ENCODE measurements at places on chromosomes 11 and 22. TPM values are rescaled to one million over a fixed set of nuclear protein-coding genes. Genes with fewer than 3 reads are reported as not detected.

The TRIM29 gene
- not detected for total RNA-seq

DNA sequence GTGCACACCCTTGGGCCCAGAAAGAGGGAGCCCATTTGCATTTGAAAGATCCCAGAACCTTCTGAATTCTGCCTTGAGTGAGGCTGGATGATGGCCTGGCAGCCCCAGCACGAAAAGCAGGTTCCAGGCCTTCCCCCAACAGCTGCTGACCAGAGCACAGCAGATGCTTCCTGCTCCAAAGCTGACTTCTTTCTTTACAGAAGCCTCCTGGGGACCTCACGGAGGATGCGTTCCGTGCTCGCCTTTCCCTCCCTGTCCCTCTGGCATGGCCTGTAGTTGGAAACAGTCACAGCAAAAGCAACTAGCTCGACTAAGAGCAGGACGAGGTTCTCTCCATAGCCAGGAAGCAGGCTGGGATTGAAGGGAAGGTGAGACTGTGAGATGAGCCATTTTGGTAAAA lies 107.7 kb upstream of the B3GAT1 start:
- no peak for DNase-seq

DNA sequence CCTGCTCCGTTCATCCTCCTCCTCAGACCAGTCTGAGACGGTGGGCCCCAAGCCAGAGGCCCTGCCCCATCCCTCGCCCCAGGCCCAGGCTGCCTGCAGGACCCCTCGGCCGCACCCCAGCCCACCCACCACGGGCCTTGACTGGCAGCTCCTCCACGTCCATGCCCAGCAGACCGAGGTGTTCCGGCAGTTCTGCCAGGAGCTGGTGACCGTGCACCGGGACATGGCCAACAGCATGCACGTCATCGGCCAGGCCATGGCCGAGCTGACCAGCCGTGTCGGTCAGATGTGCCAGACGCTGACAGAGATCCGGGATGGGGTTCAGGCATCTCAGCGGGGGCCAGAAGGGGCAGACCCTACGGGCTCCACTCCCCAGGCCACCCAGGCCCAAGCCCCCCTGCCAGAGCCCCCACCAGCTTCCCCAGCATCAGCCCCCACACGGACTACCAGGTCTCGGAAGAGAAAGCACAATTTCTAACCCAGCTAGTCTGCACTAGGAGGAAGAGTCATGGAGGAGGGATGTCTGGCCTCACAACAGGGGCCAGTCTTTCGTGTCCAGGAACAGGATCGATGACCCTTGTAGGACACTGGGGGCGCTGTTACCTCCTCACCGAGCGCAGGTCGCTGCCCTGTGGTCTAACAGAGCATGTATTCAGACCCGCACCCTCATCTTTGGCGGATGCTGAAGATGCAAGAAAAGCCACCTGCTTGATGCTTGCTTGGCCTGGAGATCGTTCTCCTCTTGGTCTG lies 66.3 kb downstream of the PRDM11 start:
- DNase-seq, result no peak

DNA sequence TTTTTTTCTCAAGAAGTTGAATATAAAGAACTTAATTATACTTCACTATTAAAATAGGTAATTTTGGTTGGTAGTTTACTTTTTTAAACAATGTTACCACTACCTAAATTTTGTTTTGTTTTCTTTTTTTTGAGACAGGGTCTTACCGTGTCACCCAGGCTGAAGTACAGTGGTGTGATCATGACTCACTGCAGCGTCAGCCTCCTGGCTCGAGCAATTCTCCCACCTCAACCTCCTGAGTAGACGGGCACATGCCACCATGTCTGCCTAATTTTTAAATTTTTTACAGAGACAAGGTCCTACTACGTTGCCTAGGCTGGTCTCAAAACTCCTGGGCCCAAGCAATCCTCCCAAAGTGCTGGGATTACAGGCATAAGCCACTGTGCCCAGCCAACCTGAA lies 17.6 kb downstream of the SPCS2 start:
- DNase-seq, result no peak

DNA sequence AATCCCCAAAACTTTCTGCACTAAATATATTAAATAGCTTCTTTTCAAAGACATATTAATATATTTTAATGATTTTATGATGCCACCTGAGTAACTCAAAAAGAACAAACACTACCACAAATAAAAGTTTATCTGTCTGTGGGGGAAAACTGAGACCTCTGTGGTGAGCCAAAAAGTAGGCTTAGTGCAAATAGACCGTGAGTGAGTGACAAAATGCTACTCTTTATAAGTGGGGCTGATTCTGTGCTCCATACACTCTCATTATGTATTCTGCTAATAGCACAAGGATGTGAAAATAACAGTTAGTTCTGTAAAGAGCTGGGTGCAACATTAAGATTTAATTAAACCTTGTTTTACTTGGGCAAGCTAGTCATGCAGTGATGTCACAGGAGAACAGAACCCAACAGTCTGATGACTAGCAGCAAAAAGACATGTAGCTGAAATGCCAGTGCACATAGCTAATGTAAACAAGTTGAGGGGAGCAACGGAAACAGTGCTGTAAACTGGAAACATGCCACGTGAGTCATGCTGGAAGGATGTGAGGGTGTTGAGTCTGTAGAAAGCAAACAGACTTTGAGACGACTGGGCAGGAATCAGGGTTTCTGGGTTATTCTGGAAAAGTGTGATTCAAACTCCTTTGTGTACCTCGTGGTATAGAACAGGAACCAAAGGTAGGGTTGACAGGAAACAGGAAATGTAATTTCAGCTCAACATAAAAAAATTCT lies 1130.4 kb downstream of the LRRC4C start:
- DNase-seq, result no peak

All from activated CD4-positive, alpha-beta memory T cell treated with anti-CD3 and anti-CD28 coated beads for 36 hours (primary cell).